Activated CD8-positive, alpha-beta memory T cell treated with anti-CD3 and anti-CD28 coated beads, Interleukin-2, amount 50 U/mL, for 4 hours (primary cell): ENCODE measurements at places on chromosomes 2 and 18.

GRCh38 chr2:166613226-166613625 is 119.2 kb upstream of the SCN7A start:
- DNase-seq: no peak

DNA sequence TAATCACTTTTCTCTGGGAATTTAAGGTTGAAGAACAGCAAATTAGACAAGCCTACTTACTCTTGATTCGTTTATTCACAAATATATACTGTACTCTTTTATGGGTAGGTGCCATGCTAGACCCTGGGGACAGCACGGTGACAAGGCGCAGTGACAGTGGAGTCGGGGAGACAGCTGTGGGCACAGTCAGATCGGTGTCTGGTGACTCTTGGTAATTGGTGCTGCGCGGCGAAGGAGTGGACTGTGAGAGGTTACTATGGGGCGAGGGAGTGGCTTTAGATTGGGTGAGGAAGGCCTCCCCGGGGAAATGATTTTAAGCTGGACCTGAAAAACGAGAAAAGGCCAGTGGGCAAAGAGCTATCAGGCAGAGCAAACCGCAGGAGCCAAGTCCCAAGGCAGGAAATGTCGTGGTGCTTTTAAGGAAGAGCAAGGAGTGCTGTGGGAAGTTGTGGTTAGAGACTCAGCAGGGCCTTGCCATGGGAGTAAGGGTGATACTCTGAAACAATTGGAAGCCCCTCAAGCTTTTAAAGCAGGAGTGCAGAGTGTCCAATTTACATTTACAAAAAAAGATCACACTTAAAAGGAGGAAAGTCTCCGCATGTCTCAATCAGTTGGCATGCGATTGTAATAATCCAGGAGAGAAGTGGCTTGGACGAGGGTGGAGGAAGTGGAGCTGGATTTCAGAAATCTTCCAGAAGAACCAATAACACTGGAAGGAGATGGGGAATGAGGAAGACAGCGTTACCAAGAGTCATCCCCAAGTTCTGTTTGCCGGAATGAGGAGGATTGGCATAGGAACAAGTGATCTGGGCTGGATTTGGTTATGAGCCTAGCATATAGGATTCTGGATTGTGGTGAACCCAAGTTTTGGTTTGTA is 36.1 kb upstream of the TXNDC2 start:
- no peak for DNase-seq

GRCh38 chr18:26656944-26657536 is 108.7 kb upstream of the KCTD1 start:
- DNase-seq: no peak

- DNase-seq: no peak
Measured at GRCh38 chr18:46260016-46260878, 156.1 kb downstream of the HAUS1 start.

- peak; percentile 10 for DNase-seq
Measured at GRCh38 chr2:239150125-239151011, 250.5 kb downstream of the HDAC4 start.

GRCh38 chr2:198546122-198546521 is 741.7 kb downstream of the PLCL1 start:
- no peak for DNase-seq

- DNase-seq: no peak
Measured at GRCh38 chr2:26759845-26760244, 4.2 kb upstream of the SLC35F6 start.

DNA sequence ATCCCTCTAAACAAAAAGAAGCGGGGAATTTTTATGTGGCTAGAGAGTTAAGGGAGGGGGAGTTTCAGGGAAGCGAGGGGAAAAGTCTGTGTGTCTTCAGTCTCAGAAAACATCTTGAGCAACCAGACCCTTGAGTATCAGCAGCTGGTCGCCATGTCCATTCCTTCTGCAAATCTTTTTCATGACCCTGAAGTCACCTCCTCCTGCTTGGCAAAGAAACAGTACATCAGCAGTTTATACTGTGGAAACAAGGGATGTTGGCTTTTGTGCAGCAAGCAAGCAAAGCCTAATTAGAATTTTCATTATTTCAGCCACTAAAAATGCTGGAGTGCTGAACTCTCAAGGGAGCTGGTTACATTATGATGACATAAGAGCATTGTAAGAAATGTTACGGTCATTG is 187.4 kb upstream of the SLC8A1 start:
- no peak for DNase-seq
